Non-pigmented ciliary epithelial cell (primary cell): ENCODE measurements at places on chromosomes 3 and 15.

- DNase-seq = no peak
Measured at GRCh38 chr15:40454904-40455391, 14.2 kb downstream of the BAHD1 start.

DNA sequence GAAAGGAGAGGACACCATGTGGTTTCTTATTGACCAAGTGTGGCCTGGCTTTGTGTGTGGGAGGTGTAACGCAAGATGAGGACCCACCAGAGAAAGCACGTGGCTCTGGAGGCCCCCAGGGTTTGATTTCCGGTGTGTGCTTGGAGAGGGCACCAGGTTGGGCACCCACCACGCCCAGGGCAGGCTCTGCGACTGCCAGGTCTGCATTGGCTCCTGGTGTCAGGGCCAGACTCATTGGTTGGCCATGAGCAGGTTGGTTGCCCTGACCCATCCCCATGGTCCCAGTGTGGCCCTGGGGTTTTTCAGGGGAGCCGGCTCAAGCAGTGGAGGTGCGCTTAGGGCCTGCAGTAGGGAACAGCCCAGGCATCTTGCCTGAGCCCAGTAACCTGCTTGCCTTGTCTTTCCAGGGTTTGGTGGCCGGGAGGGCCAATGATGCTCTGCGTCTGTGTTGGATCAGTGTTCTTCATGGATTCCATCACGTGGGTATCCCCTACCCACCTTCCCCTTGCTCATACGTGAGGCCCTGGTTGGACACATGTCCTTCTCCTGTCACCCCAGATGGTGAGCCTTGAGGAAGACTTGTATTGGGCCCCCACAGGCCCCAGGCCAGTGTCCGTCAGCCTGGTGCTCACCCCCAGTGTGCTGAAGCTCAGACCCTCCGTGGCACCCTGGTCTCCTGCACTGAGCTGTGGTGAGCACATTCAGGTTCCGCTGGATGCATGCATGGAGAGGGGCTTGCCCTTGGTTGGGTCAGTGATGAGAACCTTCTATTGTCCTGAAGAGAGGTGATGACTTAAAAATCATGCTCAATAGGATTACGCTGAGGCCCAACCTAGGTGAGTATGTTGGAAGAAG, 193.9 kb downstream of the UBE3A start:
- no peak for DNase-seq

DNA sequence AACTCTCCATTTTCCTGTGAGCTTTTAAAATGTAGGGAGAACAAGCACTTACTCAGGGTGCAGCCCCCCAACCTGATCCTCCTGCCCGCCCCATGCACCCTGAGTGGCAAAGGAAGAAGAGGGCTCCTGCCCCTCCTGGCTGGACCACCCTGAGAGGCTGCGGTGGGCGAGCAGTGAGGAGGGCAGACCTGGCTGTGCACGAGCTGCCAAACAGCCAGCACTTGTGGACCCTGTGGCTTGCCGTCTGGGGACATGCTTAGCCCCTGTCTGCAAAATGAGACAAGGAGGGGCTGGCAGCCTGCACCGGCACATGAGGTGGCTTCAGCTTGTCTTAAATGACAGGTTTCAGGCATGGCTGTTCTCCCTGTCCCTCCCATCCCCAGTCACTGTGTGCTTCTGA, 18.6 kb downstream of the ATP10A start:
- no peak for DNase-seq

GRCh38 chr3:143831994-143832393, 16.3 kb downstream of the SLC9A9 start:
- DNase-seq = no peak
